KG1 (cell line): ENCODE measurements at places on chromosomes 7 and 10.

- no peak for DNase-seq
These were observed 199.3 kb upstream of the AUTS2 start for GRCh38 chr7:69398986-69399385.

GRCh38 chr7:124907490-124907889, 22.1 kb downstream of the POT1 start:
- no peak for DNase-seq

- no peak for DNase-seq
These were observed 4.7 kb downstream of the CRCP start for GRCh38 chr7:66119245-66119850.

- no peak for DNase-seq
These were observed 1.4 kb downstream of the CHAT start for GRCh38 chr10:49615213-49615612.

DNA sequence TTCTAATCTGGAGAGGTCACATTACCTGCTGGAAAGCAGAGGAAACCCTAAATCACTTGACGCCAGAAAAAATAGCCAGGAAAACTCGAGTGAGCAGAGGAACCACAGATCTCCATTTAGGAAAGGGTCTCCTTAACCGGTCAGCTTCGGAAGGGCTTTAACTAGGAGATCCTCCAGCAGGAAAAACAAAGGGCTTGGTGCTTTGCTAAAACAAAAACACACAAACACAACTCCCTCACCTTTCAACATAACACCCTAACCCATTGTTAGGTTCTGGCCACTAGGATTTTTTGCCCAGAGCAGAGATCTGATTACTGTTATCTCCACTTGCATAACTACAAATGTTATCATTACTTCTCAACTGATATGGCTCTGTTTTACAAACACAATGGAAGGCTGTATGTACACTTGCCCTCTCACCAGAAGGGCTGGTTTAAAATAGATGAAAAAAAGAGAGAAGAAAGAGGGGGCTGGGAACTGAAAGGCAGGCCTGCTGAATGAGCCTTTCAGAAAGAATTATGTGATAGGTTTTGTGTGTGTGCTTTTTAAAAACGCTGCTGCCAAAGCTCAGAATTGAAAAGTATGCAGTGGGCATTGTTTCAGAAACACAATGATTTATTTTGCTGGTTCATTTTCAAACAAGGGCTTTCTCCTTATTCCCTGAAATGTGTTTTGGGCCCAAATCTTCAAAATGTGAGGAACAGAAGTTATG, 161.5 kb downstream of the FGFR2 start:
- DNase-seq, result no peak

DNA sequence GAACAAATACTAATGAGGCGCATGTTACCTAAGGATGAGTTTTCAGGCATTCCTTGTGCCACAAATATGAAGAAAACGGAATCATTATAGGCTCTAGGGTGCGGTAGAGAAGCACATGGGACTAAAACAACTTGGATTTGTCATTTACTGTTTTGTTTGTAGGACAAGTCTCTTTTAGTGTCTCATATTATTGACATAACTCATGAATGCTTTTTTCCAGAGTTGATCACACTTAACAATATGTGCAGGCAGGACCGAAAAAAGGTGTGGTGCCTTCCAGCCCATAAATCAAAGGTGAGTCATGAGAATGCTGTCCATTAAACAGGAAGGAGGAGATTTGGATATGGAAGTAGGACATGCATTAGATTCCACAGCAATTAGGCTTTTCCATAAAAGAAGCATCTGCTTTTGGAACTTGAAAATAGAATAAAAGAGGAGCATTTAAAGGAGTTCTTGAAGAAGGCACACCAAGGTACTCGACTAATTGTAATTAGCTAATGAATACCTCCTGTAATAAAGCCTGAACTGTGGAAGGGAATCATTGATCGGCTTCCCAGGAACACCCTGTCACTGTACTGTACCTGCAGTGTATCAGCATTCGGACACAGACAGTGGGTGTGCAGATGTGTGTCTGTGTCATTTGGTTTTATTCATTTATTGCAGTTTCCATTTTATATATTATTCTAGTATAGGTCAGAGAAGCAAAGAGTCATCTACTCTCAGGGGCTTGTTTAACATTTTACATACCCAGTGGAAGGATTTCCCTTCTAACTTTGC, 119.7 kb upstream of the KLF14 start:
- no peak for DNase-seq
